ENCODE measurements at places on chromosomes 6 and 20.

- H3K4me3 ChIP-seq, result no peak overlapping the region
- peaks cover 23% of the 10 kb centered on the region for H3K4me1 ChIP-seq
- H3K27ac ChIP-seq, result no peak overlapping the region
Measured at GRCh38 chr6:73525546-73526330, 4.9 kb upstream of the EEF1A1 start.

DNA sequence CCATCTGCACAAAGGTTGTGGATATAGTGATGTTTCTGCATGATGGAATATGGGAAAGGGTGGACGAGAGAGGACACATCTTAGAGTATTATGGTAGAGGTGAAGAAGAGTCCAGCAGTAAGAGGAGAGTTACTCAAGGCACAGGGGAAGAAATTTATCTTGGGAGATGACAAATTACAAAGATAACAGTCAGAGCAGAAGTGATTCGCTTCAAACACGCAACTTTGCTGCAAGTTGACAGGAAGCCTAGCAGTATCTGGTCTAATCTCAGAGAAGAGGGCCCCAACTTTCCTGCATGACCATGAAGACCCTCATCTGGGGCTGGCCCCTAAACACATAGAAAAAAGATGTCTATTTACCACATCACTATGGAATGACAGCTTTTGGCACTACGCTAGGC, 1.2 kb upstream of the CALHM6 start:
- H3K36me3 ChIP-seq, result no peaks in the 10 kb centered on the region
- DNase-seq, result no peak
- peaks cover 30% of the 10 kb centered on the region for H3K27me3 ChIP-seq
- H3K4me3 ChIP-seq, result no peak overlapping the region

- DNase-seq, result no peak
- H3K27ac ChIP-seq, result no peak overlapping the region
- H3K4me3 ChIP-seq, result no peak overlapping the region
- no peaks in the 10 kb centered on the region for H3K36me3 ChIP-seq
- H3K27me3 ChIP-seq, result no peaks in the 10 kb centered on the region
- H3K4me1 ChIP-seq, result no peaks in the 10 kb centered on the region
Measured at GRCh38 chr6:80441131-80441530, 334.7 kb downstream of the BCKDHB start.

DNA sequence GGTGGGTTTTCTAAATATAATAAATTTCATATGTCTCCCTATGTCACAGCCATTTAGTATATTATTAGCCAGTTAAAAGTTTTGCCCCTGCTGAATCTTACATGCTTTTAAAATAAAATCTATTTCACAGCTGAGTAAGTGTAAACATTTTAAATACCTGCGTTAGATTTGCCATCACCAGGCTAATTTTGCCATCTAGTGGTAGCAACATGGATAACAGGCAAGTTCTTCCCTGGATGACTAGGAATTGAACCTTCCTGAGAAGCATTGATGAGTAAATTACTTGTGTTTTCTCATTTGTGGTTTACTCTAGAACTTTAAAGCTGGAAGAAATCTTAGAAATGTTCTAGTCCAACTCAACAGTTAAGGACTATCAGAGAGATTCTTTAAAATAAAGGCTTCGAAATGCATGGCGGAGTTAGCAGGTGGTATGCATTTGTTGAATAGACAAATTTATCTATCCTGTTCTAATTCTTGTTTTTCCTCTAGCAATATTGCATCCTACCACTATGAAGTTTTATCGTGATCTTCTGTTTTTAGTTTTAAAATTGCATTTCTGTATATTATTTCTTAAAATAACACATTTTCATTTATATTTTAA, 2.6 kb downstream of the PRSS35 start:
- DNase-seq, result no peak
- peaks cover 14% of the 10 kb centered on the region for H3K4me1 ChIP-seq

DNA sequence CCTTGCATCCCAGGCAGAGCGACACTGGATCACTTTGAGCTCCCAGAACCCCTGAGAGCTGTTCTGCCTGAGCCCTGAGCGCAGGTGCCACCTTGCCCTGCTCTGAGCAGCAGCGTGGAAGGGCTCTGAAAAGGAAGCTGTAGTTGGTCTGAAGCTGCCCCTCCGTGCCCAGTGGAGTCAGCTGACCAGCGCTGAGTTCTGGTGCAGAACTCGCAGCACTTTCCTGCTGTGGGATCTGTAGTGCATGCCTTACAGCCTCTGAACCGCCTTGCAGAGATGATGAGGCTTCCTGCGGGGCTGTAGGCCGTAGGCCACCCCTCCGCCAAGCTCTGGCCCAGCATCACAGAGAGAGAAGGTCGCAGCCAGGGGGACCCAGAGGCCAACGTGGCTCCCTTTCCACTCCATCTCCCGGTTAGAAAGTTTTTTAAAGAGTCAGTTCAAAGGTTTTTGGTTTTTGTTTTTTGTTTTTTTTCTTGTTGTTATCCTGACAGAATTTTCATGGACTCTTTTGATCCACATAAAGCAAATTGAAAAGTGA, 158.3 kb upstream of the CST7 start:
- DNase-seq, result no peak
- peaks cover 7% of the 10 kb centered on the region for H3K27me3 ChIP-seq
- H3K27ac ChIP-seq, result no peak overlapping the region

- no peak overlapping the region for H3K27ac ChIP-seq
- no peak overlapping the region for H3K4me3 ChIP-seq
- DNase-seq, result no peak
- H3K4me1 ChIP-seq, result no peaks in the 10 kb centered on the region
Measured at GRCh38 chr6:104003803-104004516, 855.8 kb downstream of the HACE1 start.

DNA sequence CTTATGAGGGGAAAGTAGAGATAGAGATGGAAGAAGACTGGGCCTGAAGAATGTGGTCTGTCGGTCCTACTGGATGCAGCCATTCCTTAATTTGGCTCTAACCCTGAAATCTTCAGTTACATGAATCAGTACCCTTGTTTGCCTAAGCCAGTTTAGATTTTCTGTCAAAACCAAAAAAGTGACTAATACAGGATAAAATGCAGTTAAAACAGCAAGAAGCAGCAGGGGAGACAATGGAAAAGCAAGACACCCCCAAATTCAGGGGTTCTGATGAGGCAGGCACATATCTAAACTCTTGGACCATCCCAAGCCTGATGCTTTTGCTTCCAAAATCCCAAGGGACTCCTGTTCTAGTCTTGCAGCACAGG, 17.4 kb upstream of the UBE2V1 start:
- no peak overlapping the region for H3K27ac ChIP-seq
- DNase-seq, result no peak
- peaks cover 68% of the 10 kb centered on the region for H3K36me3 ChIP-seq
- peaks cover 25% of the 10 kb centered on the region for H3K4me1 ChIP-seq

DNA sequence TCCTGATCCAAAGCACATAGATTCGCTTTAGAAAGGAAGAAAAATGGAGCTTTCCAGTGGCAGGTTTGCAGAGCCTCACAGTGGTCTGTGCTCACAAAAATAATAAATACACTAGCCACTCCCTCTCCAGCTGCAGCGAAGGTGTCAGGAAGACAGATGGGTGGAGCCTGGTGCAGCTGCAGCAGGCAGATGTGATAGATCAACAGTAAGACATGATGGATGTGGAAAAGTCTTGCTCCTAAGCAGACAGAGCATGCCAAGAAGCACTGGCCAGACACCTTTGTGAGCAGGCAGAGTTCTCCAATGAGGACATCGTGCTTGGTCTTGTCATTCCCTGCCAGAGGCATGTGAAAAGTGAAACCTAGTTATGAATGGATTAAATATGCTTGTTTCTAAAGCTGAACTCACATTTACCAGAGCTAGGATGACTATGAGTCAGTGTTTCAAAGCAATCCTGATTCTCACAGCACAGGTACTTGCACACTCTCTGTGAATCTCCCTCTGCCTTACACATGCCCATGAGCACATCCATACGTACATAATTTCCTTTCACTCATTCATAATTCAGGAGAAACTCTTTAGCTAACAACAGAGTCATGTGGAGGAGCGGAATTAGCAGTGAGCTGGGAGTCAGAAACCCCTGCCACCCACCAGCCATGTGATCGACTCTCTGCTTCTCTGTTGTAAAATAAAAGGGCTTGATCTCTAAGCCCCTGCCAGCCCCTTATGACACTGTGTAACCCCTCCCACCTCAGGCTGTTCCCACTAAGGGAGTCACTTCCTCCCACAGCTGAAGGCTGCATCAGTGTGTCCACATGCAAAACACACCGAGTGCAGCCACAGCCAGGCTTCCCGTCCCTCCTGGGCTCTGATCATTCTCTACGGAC, 111.2 kb downstream of the SCML4 start:
- DNase-seq, result no peak
- peak overlapping the region; percentile 20 for H3K4me3 ChIP-seq
- H3K27me3 ChIP-seq, result peaks cover 6% of the 10 kb centered on the region
- H3K4me1 ChIP-seq, result peaks cover 13% of the 10 kb centered on the region
- H3K27ac ChIP-seq, result no peak overlapping the region
- H3K36me3 ChIP-seq, result no peaks in the 10 kb centered on the region

DNA sequence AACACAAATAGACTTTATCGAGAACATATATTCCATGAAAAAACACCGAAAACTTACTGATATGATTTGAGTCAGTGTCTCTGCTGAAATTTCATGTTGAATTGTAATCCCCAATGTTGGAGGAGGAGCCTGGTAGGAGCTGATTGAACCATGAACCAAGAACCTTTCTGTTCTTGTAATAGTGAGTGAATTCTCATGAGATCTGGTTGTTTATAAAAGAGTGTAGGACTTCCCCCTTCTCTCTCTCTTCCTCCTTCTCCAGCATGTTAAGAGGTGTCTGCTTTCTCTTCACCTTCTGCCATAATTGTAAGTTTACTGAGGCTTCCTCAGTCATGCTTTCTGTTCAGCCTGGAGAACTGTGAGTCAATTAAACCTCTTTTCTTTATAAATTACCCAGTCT, 1289.3 kb upstream of the CITED2 start:
- H3K4me3 ChIP-seq, result no peak overlapping the region
- H3K27me3 ChIP-seq, result no peaks in the 10 kb centered on the region
- DNase-seq, result no peak
- H3K36me3 ChIP-seq, result no peaks in the 10 kb centered on the region
- H3K4me1 ChIP-seq, result no peaks in the 10 kb centered on the region

GRCh38 chr6:93417421-93418013, 1.8 kb downstream of the EPHA7 start:
- H3K27ac ChIP-seq, result no peak overlapping the region
- H3K4me3 ChIP-seq, result peak overlapping the region; percentile 59
- H3K4me1 ChIP-seq, result peaks cover 40% of the 10 kb centered on the region
- no peaks in the 10 kb centered on the region for H3K36me3 ChIP-seq
- DNase-seq, result no peak

DNA sequence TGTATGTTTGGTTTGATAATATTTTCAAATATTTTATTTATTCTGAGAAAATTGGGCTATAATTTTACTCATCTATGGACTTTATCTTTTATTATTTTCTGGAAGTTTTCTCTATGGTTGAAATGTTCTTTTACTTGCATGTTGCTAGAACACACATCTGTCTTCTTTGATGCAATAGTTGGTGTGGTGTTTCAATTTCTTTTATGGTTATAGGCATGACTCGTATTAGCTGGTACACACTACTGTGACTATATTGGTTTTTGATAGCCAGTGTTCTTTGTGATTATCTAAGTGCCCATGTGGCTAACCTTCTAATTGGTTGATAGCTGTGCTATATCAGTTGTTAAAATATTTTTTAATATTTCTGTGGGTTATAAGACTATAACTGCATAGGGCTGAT, 1343.3 kb upstream of the GJE1 start:
- H3K4me1 ChIP-seq, result no peaks in the 10 kb centered on the region
- no peak for DNase-seq
- no peaks in the 10 kb centered on the region for H3K27me3 ChIP-seq
- no peak overlapping the region for H3K27ac ChIP-seq

DNA sequence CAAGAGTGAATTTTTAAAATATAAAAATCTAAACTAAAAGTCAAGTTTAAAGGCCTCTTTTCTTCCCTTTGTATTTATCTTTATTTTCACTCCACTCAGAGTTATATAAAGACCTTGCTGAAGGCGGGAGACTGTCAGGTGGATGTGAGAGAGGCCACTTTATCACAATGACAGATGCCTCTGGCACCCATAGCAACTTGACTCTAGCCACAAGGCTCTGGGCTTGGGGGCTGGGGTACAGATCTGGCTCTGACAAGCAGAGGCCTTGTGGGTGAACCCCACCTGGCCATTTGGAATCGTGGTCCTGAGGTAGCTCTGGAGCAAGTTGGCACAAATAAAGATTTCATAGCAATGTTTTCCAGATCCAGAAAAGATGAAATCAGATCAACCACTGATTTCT, 417.2 kb downstream of the RFPL4B start:
- no peak overlapping the region for H3K27ac ChIP-seq
- H3K36me3 ChIP-seq, result no peaks in the 10 kb centered on the region
- no peaks in the 10 kb centered on the region for H3K27me3 ChIP-seq
- H3K4me3 ChIP-seq, result no peak overlapping the region
- no peak for DNase-seq
